ENCODE measurements at places on chromosomes 2 and 18.

GRCh38 chr18:70116949-70117348 lies 88.5 kb downstream of the RTTN start:
- no peak for DNase-seq

DNA sequence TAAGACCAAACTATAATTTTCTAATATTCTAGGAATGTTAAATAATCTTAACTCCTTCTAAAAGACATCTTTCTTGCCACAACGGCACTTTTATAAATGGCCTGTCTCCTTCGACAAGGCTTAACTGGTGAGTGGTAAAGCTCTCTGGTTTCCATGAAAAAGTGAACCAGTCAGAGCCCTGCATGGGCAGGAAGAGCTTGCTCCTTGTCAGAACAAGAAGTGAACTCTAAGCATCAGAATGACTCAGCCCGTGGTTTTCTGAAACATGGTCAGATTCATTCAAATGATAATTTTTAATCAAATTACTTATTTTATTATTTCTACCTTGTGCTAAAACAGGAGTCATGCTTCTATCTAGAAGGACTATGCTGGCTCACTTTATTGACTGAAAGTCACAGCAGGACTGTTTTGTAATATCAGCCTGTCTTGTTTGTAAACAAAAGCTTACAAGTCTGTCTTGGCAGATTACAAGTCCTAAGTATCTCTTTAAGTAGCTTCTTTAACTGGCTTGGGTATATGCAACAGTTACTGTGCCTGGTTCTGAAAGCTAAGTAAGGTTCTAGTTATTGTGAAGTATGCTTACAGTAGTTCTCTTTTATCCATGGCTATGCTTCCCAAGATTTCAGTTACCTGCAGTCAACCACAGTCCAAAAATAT lies 245.4 kb downstream of the NAPG start:
- DNase-seq: peak; percentile 41

DNA sequence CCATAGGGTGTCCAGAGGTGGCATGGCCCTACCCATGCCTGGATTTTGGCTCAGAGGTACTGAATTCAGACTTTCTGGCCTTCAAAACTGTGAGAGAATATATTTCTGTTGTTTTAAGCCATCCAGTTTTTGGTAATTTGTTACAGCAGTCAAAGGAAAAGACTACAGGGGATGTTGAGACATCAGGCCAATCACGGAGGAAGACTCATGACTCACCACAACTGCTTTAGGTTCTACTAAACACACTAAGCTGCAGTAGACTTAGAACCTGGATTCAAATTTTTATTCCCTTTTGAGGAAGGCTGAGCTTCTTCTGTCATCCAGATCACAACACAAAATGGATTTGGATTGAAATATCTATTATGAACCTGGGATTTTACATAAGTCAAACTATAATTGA lies 12.0 kb upstream of the C2orf66 start:
- DNase-seq: no peak

- no peak for DNase-seq
Measured at GRCh38 chr18:45860971-45861370, 35.5 kb downstream of the SIGLEC15 start.

GRCh38 chr18:47986620-47987387 lies 56.3 kb upstream of the SMAD2 start:
- DNase-seq: no peak

DNA sequence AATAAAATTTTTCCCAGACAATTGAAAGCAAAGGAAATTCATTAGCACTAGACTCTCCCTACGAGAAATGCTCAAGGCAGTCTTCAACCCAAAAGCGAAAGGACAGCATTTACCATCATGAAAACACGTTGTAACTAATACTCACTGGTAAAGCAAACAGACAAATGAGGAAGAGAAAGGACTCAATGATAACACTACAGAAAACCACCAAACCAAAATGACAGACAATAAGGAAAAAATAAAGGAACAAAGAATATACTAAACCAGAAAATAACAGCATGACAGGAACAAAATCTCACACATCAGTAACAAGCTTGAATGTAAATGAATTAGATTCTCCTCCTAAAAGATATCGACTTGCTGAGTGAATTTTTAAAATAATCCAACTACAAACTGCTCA lies 190.7 kb downstream of the NOL4 start:
- DNase-seq: no peak

DNA sequence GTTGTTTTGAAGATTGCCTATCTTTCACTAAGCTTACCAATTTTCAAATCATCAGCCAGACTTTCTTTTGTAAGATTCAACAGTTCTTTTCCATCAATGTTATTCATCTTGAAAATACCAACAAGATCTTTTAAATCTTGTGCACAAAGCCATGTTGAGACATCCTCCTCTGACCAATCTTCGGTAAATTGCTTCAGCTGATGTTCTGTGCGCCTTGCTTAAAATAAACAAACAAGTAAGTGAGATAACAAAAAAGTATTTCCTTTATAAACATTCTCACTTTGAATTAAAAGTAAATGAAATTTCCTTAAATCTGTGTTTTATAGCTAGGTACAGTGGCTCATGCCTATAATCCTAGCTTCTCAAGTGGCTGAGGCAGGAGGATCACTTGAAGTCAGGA lies 30.3 kb downstream of the WDSUB1 start:
- no peak for DNase-seq

- DNase-seq: no peak
Measured at GRCh38 chr2:49309461-49309860, 155.1 kb upstream of the FSHR start.

DNA sequence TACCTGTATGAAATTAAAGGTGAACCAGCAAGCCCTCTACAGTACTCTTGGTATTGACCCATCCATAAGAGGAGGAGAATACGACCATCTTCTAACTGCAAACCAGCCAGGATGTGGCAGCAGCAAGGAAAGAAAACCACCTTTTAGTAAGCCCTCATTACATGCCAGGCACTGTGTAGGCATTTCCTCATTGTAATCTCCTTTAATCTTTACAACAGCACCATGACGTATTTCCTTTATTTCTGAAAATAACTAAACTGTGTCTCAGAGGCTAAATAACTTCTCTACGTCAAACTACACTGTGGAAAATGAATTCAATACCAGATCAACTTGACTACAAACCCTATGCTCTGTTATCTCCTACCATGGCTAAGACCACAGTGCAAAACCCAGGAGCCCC lies 18.2 kb downstream of the WDR35 start:
- no peak for DNase-seq

GRCh38 chr2:64632835-64633819 lies 20.6 kb downstream of the SERTAD2 start:
- no peak for DNase-seq

- peak; percentile 17 for DNase-seq
Measured at GRCh38 chr2:86747711-86748639, 27.9 kb downstream of the RMND5A start.

GRCh38 chr2:31270131-31270530 lies 36.2 kb downstream of the EHD3 start:
- no peak for DNase-seq

DNA sequence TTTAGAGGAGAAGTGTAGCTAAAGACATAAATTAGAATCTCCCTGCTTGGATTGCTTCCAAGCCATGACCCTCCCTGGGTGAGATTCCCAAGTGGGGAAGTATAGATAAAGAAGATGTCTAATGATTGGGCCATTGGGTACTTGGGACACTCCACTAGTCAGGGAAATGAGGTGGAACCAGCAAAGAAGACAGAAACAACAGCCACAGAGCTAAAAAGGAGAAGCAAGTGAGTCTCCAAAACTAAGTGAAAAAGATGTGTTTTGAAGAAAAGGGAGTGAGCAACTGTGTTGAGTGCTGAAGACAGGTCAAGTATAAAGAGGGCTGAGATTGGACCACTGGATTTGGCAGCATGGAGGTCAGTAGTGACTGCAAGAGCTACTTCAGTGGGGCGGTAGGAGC lies 276.7 kb upstream of the STON1 start:
- DNase-seq: no peak

DNA sequence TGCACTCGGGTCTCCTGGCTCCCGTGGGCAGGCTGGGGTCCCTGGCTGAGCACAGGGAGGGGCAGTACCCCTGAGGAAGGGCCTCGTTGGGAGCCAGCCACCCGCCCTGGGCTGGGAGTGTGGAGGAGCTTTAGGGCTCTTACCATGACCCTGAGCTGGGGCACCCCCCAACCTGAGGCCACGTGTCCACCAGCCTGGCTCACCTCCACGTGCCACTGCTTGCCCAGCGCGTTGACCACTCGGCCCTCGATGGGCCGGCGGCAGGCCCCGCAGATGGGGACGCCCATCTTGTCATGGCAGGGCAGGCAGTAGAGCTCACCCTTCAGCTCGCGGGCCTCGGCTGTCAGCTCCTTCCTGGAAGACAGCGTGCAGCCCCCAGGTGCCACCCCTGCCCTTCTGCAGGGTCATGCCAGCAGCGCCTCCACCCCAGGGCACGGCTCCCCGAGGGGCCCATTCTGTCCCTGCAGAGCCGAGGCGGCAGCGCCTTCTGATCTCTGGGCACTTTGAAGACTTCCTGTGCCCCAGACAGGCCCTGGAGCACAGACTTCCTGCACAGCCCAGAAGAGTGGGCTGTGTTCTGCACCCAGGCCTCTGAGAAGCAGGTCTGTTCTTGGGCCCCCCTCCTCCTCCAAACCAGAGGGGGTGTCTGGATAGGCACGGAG lies 4.0 kb upstream of the GPR17 start:
- DNase-seq: no peak

DNA sequence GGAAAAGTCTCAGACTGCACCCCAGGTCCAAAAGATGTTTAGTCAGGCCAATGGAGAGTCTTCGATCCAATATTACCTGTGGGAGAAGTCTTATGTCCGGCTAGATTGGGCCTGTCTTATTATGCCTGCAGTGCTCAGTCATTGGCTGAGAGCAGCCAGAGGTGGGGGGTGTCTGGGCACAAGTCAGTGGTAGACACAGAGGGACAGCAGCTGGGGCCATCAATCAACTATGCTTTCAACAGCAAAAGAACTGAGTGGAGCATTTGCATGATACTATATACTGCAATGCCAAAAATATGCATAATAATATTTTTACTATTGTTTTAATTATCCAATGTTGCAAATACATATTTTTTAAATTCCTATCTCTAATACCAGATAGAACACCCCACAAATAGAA lies 298.6 kb upstream of the CDH20 start:
- no peak for DNase-seq

DNA sequence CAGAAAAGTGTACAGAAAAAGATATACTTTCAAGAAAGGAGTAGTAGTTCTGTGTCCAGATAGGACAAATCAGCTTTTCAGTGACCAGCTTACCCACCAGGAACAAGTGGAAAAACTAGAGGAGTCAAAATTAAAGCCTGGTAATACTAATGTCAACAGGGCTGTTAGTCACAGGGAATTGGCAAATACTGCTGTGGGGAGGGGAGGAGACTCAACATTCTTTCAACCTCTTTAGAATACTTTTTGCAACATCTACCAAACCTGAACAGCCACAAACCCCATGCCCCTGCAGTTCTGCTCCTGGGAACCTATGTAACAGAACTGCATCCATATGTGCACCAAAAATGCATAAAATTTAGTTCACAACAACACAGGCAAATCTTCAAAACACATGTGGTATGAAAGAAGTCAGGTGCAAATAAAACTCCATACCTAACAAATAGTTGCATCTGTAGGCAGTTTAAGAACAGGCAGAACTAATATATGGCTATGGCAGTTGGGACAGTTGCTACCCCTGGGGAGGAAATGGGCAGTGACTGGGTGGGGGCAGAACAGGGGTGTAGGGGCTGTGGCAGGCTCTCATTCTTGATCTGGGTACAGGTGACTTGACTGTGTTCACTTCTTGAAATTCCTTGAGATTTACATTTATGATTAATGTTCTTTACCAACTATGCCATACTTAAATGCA lies 9.7 kb downstream of the CMPK2 start:
- DNase-seq: no peak

- no peak for DNase-seq
Measured at GRCh38 chr2:46284796-46285195, 12.4 kb upstream of the EPAS1 start.

- DNase-seq: no peak
Measured at GRCh38 chr2:48733067-48733503, 22.4 kb downstream of the LHCGR start.

DNA sequence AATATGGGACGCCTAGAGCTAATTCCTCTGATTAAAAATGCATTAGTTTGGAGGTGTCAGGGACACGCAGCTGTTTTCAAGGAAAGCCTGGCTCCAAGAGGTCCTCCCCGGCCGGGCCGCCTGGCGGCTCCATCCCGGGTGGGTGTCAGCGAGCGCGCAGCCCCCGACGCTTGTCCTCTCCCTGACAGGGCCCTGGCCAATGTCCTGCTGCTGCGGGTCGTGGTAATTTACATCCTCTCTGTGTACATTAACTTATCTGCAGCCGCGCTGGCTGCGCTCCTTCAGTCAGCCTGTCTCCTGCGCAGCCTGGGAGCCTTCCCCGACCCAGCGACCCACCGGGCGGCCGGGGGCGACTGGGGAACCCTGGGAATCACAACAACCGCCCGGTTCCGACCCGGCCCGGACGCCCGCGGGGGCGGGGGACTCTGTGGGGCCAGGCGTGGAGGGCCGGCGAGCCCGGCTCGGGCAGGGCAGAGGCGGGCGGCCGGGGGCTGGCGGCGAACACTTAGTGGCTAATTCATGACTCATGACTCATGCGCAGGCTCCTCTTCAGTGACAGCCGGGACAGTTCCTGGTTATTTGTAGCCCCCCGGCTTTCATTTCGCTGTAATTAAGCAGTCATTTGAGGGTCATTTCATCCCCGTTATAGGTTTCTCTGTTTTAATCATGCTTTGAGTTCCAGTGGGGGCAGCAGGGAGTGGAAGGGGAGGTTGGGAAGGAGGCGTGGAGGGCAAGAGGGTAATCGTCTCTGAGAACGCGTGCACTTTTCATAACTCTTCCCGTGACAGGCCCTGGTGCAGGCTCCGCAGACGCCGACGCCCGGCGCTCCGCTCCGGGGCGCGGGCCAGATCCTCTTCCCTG lies 141.9 kb upstream of the CTAGE1 start:
- peak; percentile 46 for DNase-seq

DNA sequence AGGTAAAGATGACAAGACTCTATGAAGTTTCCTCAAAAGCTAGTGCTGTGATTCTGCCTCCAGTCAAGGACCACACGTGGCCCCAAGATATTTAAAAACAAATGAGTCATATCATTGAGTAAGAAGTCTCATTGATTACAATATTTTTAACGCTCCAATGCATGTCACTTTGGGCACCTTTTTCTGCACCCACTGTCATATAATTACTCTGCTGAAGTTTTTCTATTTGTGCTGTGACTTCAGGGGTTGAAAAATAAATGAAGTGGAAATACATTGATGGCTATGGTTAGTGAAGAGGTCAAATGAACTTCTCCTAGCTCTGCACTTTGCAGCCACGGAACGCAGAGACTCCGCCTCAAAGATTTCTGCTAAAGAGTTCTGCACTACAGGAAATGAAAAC lies 344.3 kb upstream of the KYNU start:
- DNase-seq: no peak

All from GM13977 (cell line).